ENCODE measurements at places on chromosomes 16 and 17.

- peak; percentile 69 for DNase-seq
Observed at GRCh38 chr17:57832314-57833178, 17.3 kb downstream of the MRPS23 start.

DNA sequence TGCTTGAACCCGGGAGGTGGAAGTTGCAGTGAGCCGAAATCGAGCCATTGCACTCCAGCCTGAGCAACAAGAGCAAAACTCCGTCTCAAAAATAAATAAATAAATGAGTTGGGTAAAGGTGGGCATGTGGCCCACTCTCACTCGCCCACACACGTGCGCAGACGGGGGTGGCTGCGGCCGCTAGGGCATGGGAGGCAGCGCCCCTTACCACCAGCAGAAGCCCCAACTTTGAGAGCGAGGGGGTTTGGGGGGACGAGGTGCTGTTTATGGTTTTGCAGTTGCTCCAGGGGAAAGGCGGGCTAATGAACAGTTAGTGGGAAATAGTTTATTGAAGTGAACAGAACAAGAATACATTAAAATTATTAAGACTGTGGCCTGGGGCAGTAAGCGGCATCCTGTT is 14.9 kb upstream of the RBFOX3 start:
- DNase-seq: no peak

DNA sequence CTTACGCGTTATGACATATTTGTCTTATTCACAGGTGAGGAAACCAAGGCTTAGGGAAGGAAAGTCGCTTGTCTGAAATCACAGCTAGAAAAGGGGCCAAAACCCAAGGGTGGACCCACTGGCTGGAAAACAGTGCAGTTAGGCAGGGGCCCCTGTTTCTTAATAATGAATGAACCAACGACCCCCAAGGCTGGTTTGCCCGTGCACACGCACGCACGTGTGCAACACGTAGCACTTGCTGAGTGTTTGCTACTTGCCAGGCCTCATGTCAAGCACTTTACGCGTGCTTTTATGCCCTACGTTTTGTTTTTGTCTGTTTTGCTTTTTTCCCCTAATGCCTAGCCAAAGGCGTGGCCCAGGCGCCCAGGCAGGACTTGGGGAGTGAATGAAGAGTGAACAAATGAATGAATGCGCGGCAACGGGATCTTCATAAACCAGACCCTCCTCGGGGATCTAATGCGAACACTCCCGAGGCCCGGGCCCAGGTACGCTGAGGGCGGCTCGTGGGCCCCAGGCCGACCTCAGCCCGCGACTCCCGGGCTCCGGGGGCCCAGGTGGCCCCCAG is 571 bp upstream of the USP10 start:
- peak; percentile 41 for DNase-seq

DNA sequence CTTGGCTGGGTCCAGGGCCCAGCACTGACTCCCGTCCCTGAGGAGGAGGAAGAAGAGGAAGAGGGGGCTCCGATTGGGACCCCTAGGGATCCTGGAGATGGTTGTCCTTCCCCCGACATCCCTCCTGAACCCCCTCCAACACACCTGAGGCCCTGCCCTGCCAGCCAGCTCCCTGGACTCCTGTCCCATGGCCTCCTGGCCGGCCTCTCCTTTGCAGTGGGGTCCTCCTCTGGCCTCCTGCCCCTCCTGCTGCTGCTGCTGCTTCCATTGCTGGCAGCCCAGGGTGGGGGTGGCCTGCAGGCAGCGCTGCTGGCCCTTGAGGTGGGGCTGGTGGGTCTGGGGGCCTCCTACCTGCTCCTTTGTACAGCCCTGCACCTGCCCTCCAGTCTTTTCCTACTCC is 8.5 kb downstream of the HIRIP3 start:
- no peak for DNase-seq

DNA sequence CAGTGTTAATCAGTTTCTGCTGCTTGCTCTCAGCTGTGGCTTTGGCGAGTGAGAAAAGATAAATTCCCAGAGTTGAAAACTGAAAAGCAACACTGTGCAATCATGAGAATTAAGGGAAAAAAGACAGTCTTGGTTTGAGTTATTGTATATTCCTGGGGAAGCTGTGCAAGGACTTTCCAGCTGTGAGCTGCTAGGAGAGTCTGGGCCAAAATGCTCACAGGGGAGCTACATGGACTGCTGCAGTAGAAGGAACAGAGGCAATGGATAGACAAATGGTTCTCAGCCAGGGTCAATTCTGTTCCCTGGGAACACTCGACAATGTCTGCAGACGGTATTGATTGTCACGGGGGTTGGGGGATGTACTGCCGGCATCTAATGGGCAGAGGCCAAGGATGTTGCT is 102.0 kb upstream of the ADAMTS18 start:
- no peak for DNase-seq

- peak; percentile 82 for DNase-seq
Observed at GRCh38 chr17:48878920-48879898, 13.4 kb upstream of the ATP5MC1 start.

GRCh38 chr16:54936201-54936978 is 5.7 kb downstream of the IRX5 start:
- DNase-seq: peak; percentile 26

DNA sequence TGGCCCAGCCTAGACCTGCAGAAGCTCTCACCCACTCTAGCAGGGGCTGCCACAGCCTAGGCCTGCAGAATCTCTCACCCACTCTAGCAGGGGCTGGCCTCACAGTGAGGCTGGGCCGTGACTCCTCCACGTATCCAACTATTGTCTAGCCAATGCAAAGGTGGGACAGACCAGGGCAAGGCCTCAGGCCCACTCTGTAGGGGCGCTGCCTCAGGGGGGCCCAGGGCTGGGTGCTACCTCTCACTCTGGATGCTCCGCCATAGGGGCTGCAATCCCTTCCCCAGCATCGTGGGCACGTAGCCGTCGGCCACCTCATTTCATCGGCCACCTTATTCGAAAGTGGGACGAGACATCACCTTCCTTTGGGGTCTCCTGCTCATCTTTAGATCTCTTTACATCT is 51.7 kb downstream of the RPH3AL start:
- DNase-seq: no peak

- DNase-seq: peak; percentile 29
Observed at GRCh38 chr17:8105957-8106398, 12.3 kb downstream of the ALOXE3 start.

- DNase-seq: no peak
Observed at GRCh38 chr16:88479793-88480760, 27.0 kb downstream of the ZFPM1 start.

DNA sequence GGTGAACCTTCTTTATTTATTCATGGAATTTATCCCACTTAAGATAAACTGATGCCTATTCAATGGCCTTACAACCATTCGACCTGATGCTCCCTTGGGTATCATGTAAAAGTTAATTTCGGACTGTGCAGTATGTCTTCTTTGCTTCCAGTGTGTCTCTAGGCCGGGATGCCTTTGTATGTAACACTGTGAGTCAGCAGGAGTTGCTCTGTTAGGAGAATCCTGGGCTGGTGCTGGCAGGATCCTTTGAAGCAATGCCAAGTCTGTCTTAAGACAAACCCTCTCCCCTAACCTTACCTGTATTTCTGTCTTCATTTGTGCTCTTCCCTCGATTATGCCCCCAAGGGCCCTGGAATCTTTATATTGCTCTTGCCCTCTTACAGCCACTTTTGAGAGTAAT is 37.9 kb upstream of the ABCA8 start:
- no peak for DNase-seq

DNA sequence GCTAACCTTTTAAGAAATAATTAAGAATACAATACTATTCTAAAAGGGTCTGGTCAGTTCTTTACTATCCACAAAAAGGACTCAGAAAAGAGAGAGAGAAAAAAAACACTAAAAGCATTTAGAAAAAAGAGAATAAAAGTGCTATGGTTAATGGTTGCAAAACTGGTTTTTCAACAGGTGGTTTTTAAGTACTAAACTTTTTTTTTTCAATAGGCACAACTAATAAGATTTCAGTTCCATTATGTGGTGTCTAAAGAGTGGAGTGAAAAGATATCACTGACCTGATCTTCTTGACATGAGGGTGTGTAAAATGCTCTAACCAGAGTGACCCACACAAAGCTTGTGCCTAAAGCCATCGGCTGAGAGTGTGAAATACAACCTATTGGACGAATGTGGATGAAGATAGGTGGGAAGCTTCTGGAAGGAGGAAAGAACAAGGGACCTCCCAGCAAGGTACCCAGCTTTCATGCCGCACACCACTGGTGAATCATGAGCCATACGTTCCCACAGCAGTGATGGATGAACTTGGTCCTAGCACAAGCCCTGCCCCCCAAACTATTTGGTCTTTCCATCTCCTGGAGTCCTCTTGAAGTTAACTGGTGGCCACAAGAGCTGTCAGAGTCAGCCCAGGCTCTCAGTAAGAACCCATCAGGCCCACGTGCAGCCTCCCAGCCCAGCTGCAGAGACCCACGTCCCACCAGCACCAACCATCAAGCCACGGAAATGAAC is 103.0 kb downstream of the ZFHX3 start:
- DNase-seq: no peak

GRCh38 chr17:68094481-68095078 is 59.0 kb downstream of the KPNA2 start:
- DNase-seq: no peak

DNA sequence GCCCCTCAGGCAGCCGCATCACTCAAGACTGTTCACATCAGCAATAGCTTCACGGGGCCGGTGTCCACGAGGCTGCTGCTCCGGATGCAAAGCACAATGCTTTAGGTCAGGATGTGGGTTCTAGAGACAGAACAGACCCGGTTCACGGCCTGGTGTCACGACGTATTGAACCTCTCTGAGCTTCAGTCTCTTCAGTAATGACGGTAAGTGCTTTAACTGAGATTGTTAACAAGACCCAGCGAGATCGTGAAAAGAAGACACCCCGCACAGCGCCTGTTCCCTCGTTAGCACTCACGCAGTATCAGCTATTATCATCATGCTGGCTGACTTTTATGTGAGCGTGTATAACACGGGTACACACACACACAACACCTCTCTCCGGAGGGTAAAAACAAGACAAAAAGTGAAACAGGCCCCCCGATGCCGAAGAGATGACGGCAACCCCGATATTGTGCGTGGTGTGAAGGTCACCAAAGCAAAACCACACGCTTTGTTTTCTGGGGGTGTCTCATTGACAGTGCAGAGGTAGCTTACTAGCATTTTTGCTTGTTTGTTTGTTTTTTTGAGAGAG is 21.4 kb upstream of the ABR start:
- no peak for DNase-seq

GRCh38 chr17:76524598-76525512 is 12.7 kb downstream of the CYGB start:
- DNase-seq: no peak

DNA sequence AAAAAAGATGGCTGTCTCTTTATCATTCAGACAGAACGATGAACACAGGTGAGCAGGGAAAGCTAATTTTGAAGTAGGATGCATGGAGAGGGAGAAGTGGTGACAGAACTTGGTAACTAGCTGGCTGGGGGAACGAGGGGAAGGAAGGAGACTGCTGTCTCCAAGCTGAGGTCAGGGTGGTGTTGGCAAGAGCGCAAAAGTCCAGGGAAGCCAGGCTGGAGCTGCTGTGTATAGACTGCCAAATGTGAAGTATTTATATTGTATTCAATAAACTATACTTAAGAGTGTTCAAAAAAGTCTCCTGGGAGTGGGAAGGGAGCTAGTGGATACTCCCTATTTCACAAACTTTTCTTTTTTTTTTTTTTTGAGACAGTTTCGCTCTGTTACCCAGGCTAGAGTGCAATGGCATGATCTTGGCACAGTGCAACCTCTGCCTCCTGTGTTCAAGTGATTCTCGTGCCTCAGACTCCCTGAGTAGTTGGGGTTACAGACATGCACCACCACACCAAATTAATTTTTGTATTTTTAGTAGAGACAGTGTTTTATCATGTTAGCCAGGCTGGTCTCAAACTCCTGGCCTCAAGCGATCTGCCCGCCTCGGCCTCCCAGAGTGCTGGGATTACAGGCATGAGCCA is 8.2 kb downstream of the TMEM106A start:
- DNase-seq: no peak

GRCh38 chr17:164303-165235 is 16.9 kb downstream of the DOC2B start:
- peak; percentile 62 for DNase-seq

DNA sequence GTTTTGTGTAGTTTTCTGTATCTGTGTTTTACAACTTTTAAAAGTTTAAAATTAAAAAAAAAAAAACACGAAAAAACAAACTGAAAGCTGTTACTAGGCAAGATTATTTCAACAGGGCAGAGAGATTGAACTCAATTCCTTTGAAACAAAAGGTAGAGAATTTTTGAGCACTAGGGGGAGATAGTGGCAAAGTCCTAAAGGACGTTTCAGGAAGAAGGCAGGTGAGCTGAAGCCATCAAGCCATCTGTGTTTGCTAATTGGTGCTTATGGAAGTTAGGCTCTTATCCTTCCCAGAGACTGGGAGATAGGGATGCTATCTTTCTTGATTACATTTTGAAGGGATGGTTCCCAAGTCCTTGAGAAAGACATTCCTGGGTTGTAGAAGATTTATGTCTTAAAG is 70.6 kb upstream of the CLEC3A start:
- no peak for DNase-seq

DNA sequence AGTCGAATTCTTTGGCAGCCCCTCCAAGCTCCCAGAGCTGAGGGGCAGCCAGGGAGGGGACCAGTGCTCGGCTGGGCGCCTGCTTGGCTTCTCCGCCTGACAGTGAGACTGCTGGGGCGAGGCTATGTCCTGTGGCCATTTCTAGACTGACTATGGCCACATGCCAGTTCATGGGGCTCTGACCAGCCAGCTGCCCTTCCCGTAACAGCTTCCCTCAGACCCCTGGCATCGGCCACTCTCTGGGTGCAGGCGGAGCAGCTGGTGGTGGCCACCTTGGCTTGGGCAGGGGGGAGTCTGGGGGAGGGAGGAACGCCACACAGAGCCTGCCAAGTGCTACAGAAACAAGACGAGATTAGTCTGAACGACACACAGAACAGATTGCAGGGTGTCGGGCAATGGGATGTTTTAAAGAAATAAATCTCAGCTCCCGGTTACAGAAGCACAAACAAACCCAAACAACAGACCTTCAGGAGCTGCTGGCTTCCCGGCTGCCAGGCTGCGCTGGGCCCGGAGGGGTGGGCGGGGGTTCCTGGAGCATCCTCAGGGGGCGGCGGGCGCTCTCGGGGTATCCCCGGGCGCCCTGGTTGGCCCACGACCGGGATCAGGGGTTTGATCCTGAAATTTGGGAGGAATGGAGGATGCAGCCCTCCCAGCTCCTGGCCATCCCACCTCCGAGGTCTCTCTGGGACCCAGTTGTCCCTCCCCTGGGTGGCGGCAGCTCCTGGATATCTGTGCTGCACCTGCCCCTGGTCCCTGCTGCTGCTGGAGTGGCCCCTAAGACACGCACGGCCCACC is 34.5 kb downstream of the TBC1D16 start:
- DNase-seq: no peak

DNA sequence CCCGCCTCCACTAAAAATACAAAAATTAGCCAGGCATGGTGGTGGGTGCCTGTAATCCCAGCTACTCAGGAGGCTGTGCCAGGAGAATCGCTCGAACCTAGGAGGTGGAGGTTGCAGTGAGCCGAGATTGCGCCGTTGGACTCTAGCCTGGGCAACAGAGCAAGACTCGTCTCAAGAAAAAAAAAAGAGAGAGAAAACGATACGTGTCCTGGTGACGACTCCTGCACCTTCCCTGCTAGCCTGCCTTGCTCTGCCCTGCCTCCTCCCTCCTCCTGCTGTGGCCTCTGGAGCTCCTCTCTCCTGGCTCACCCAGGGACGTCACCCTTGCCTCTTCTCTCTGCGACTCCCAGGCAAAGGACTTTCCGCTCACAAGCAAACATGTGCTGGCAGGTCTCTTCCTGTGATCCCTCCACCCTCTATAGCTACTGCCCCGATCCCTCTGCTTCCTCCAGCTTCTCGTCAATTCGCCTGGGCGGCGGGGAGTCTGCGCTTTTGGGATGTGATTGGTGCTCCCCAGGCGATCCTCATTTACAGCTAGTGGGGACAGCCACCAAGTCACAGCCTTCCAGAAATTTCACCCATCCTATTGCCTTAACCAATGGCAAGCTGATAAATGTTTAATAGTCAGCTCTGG is 25.5 kb upstream of the CBX4 start:
- no peak for DNase-seq
